Lung (tissue), 17 donors: ENCODE measurements at places on chromosomes 7 and 10. TPM values are rescaled to one million over a fixed set of nuclear protein-coding genes. Genes with fewer than 3 reads are reported as not detected.

The NDUFB8 gene
- 145 TPM for total RNA-seq

The BTBD16 gene
- not detected for total RNA-seq

GRCh38 chr7:28157831-28158416 is 22.7 kb downstream of the JAZF1 start:
- DNase-seq, result no peak

DNA sequence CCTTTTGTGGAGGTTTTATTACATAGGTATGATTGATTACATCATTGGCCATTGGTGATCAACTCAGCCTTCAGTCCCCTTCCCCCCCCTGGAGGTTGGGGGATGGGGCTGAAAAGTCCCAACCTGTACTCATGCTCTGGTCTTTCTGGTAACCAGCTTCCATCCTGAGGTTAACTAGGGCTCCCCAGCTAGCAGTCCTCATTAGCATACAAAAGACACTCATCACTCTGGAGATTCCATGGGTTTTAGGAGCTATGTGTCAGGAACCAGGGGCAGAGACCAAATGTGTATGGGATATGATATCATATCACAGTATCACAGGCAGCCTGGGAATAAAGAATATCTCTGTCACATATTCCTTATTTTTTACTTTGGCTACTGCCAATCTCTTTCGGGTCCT is 13.6 kb downstream of the CCSER2 start:
- DNase-seq, result no peak

DNA sequence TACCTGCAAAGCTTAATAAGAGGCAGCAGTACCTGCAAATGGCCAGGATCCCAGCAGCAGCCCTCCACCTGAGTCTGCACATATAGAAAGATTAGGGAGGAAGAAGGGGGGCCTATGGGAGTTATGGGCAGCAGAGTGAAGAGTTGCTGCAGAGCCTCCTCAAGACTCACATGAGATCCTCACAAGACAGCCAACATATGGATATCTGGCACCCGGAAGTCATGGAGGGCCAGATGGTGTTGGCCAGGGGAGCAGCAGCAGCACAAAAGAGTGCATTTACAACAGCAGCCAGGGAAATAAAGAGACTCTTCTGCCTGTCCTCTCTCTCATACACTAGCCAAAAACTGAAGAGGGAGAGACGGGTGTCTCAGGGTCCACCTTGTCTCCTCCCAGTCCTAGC is 4.0 kb upstream of the TAS2R40 start:
- DNase-seq, result no peak

- DNase-seq, result no peak
These were observed 12.9 kb upstream of the BMS1 start for GRCh38 chr10:42769673-42770072.

DNA sequence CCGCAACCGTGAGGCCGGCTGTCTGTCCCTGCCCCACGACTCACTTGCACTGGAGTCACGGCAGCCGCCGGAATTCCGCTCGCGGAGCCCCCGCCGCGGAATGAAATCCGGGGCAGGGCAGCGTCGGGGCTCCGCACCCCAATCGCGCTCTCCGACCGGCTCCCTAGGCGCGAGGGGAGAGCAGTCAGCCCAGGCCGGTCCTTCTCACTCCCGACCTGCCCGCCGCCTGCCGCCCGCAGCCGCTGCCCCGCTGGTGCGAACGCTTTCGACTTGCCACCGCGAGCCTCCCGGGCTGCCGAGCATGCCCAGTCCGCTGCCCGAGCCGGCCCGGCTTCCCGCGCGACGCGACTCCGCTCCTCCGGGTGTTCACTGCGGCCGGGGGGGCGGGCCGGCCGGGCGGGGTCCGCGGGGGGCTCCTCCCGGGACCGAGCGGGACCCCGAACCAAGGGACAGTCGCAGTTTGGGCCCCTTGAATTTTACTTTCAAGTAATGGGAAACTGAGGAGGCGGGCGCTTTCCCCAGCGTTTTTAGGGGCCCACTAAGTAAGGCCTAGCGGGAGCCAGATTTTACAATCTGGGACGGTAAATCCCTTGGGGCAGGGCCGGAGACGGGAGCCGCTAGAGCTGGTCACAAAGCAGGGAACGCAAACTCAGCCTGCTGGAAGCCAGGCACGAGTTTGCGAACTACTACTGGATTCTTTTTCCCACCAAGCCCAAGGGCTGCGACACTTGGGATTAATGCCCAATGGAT is at the start of gene SGMS1:
SGMS1 (minus strand) TSS at position 294 of the 750 bp plus-strand sequence. CDS start 279,842 bp downstream, outside the sequence.
- peak; percentile 93 for DNase-seq

- no peak for DNase-seq
These were observed 49.2 kb downstream of the CHST3 start for GRCh38 chr10:72013202-72013945.

DNA sequence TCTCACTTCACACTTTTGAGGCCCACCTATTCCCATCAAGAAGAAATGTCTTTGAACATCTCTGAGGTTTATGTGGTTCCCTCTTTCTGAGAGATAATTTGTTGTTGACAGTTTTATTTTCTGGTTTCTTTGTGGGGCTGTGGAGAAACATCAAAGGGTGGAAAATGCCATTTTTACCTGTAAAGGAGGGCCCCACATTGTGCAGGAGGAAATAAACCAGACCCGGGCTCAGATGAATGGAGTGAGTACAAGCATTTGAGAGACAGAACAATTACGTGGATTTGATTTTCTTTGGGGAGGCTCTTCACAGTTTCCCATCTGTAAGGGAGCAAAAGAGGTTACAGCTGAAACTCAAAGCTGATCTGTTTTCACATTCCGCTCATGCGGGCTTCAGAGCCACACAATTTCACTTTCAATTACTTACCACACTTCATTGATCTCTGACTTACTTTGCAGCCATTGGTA is 29.8 kb downstream of the ITPRIP start:
- DNase-seq, result no peak
